ENCODE measurements at places on chromosomes 4 and X.

- no peak for DNase-seq
Observed at GRCh38 chrX:146224442-146224841, 406.8 kb downstream of the SLITRK2 start.

- DNase-seq, result no peak
Observed at GRCh38 chrX:122422547-122422946, 761.5 kb upstream of the GRIA3 start.

GRCh38 chr4:142875117-142875516 is 29.0 kb upstream of the INPP4B start:
- no peak for DNase-seq

- DNase-seq, result no peak
Observed at GRCh38 chr4:151581570-151581969, 172.6 kb downstream of the FHIP1A start.

- DNase-seq, result no peak
Observed at GRCh38 chr4:183632689-183633088, 26.3 kb downstream of the RWDD4 start.

- DNase-seq, result no peak
Observed at GRCh38 chr4:5707366-5707765, 993 bp downstream of the EVC2 start.

DNA sequence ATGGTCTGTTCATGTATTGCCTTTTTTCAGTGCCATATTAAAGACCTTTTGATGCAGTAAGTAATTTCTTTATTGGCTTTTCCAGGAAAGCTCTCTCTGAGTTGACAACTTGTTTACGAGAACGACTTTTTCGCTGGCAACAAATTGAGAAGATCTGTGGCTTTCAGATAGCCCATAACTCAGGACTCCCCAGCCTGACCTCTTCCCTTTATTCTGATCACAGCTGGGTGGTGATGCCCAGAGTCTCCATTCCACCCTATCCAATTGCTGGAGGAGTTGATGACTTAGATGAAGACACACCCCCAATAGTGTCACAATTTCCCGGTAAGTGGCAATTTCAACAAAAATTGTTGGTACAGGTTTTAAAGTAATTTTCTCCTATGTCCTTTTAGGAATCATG is 148.0 kb downstream of the STIM2 start:
- no peak for DNase-seq

DNA sequence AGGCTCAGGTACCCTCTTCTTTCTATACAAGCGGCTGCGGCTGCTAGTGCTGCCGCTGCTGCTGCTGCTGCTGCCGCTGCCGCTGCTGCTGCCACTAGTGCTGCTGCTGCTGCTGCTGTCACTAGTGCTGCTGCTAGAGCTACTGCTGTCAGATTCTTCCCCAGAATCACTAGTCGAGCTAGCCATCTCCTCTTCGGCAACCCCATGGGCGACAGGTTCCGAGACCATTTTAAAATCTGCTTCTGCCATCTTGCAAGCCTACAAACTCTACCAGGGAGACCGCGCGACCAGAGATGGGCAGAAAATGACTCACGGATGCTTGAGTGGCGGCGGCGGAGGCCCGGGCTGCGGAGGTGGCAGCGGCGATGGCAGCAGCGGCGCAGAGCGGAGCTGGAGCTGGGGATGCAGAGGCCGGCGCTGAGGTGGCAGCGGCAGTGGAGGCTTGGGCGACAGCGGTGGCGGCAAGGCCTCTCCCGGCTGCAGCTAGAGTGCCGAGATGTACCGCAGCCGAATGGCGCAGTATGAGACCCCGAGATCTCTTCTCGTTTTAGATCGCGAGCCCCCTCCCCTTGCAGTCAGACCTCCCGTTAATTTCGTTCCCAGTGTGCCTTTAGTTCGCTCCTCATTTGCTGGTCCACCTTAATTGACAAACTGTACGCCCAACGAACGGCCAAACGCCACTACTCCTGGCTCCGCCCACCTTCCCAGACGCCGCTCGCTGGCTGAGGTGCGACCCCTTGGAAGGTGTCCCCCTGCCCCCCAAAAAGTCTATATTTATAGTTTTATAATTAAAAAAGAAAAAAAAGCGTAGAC is at the start of gene NAP1L3:
NAP1L3 (minus strand) TSS at position 523 of the 813 bp plus-strand sequence; CDS start at position 249, 274 bp downstream.
- peak; percentile 62 for DNase-seq

DNA sequence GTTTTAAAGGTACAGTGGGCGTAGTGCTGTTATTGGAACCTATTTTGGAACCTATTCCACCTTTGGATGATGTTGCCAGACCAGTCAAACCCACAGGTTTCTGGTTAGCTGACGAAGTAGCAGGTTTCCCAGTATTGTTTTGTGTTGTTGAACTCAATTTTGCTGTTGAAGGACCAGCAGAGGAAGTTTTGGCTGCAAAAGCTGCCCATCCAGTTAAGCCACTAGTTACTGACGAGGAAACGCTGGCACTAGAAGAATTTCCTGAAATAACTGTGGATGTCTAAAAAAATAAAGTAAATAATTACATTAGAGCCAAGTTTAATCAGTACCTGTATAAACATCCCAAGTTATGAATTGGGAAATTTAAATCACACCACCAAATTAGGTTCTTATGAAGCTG is 25.5 kb downstream of the INTS12 start:
- DNase-seq, result no peak

DNA sequence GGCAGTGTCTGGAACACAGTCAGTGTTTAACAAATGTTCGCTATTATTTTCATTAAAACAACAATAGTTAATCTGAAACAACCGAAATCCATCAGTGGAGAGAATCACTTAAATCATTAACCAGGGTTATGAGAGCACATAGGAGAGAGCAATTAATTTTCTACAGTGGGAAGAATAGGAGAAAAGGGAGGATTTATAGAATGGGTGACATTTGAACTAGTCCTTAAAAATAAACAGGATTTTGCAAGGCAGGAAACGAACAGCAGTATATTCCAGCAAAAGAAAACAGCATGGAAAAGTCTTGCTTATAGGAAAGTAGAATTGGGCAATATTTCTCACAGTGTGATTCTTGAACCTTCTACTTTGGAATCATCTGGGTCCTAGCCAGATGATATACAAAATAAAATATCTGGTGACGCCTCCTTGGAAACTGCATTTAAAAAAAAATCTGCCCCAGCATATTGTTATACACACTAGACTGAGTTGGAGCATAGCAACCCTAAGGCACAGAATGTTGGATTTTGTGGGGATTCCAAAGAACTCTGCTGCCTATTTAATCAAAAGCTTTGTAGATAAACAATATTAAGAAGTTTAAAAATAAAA is 56.1 kb downstream of the INTS12 start:
- DNase-seq, result no peak

GRCh38 chr4:105895583-105896460 is 551 bp downstream of the NPNT start:
- DNase-seq, result no peak

- no peak for DNase-seq
Observed at GRCh38 chr4:2448589-2448988, 20.3 kb upstream of the RNF4 start.

All from AG08395 (cell line).